ENCODE measurements at places on chromosomes 5 and 9. TPM values are rescaled to one million over a fixed set of nuclear protein-coding genes. Genes with fewer than 3 reads are reported as not detected.

Gene CCDC180
- total RNA-seq, result 1.7 TPM

Gene HAPLN1
- 0.34 TPM for total RNA-seq

Gene INSL4
- not detected for total RNA-seq

Gene KIF27
- 1.6 TPM for total RNA-seq

Gene CTXN3
- total RNA-seq, result not detected

Gene PCDHB13
- total RNA-seq, result 1.4 TPM

Gene NR2F1
- 43.0 TPM for total RNA-seq

Gene BRINP1
- total RNA-seq, result 23.7 TPM

Gene SPATA31C1
- total RNA-seq, result not detected

Gene IFNA13
- total RNA-seq, result not detected

Gene SLC27A6
- total RNA-seq, result 1.6 TPM

Gene GLIPR2
- 31.3 TPM for total RNA-seq

Gene PDZD2
- total RNA-seq, result 3.7 TPM

Gene DND1
- not detected for total RNA-seq

Gene ICE1
- total RNA-seq, result 16.3 TPM

Gene TMEM174
- total RNA-seq, result not detected

Gene AHRR
- total RNA-seq, result 3.0 TPM

Gene ZNF474
- total RNA-seq, result not detected

Gene PCDHB14
- 2.5 TPM for total RNA-seq

Gene WDR55
- 18.2 TPM for total RNA-seq

Gene ANXA2R
- total RNA-seq, result 2.5 TPM

Gene PCDHGA3
- total RNA-seq, result 5.1 TPM

Gene CYLC2
- total RNA-seq, result not detected

Gene TMEM8B
- 3.7 TPM for total RNA-seq

Gene SLC6A7
- not detected for total RNA-seq

Gene CCDC187
- 0.05 TPM for total RNA-seq

Gene PCDHGB1
- total RNA-seq, result 1.6 TPM

Gene GLT6D1
- not detected for total RNA-seq

Gene PCDHA7
- total RNA-seq, result 0.15 TPM

Gene SLC45A2
- total RNA-seq, result not detected

Gene GPSM1
- 24.2 TPM for total RNA-seq

Gene PCDHGA9
- 5.3 TPM for total RNA-seq

Gene SOHLH1
- total RNA-seq, result not detected

Gene ANGPTL2
- 157 TPM for total RNA-seq

Gene LCN15
- total RNA-seq, result not detected

Gene NDUFS4
- 75.6 TPM for total RNA-seq

Gene SV2C
- total RNA-seq, result not detected

Gene OTP
- total RNA-seq, result not detected

Gene ITGA2
- 5.2 TPM for total RNA-seq

Gene MCIDAS
- not detected for total RNA-seq

Gene BAG1
- total RNA-seq, result 46.1 TPM

Gene C5orf63
- total RNA-seq, result 2.6 TPM

Gene PCDHGA8
- 1.4 TPM for total RNA-seq

Gene CCL27
- total RNA-seq, result not detected

Gene GDA
- not detected for total RNA-seq

Gene PCDH12
- 2.5 TPM for total RNA-seq
